ENCODE measurements at places on chromosomes 11 and 22.

GRCh38 chr11:129731316-129731715 lies 84.3 kb upstream of the TMEM45B start:
- no peak for DNase-seq

GRCh38 chr11:104570078-104570701 lies 328.1 kb downstream of the CASP12 start:
- no peak for DNase-seq

DNA sequence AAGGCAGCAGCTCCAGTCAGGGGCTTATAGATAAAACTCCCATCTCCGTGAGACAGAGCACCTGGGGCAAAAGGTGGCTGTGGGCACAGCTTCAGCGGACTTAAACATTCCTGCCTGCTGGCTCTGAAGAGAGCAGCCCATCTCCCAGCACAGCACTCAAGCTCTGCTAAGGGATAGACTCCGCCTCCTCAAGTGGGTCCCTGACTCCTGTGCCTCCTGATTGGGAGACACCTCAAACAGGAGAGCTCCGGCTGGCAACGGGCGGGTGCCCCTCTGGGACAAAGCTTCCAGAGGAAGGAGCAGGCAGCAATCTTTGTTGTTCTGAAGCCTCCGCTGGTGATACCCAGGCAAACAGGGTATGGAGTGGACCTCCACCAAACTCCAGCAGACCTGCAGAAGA lies 279.4 kb downstream of the LARGE1 start:
- DNase-seq: no peak

GRCh38 chr22:17339095-17339693 lies 30.1 kb upstream of the CECR2 start:
- DNase-seq: no peak

GRCh38 chr11:3231851-3232744 lies at the start of gene MRGPRE:
Gene MRGPRE, minus strand, starts transcription at chr11:3232417. Its CDS starts 3,618 bp downstream, at chr11:3228799.
- DNase-seq: no peak

GRCh38 chr22:30996462-30996861 lies 27.4 kb downstream of the TUG1 start:
- DNase-seq: no peak

DNA sequence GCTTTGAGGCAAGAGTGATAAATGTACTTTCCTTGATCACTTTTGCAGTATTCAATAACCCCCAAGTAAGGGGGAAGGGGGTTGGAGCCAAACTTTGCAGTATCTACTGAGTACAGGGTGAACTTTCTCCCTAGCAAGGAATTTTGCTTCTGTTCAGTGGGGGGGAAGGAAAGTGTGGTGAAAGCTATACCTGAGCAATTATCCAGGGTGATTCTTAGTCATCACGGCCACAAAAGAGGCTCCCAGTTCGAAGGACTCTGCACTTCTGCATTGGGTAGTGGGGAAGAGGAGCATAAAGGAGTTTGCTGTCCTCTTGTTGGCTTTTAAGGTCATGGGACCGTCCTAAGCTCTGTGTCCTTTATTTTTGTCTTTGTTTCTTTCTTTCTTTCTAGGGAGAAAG lies 346.5 kb upstream of the SYN3 start:
- DNase-seq: no peak

DNA sequence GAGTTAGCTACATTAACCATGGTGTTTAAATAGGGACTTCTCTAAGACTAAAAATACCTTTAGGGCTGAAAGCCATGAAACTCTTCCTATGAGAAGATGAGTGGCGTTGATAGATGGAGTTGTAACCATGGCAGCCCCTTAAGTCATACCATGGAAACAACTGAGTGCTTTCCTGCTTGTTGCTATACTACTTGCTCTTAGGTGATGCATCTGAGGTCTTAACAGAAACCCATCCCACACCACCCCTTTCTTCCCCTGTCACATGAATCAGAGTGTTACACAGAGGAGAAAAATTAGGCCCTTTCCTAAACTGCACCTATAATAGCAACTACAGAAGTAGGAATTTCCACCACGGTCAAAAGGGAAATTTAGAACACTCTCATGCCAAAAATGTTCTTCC lies 64.3 kb upstream of the ZC3H12C start:
- peak; percentile 29 for DNase-seq

GRCh38 chr11:102458548-102458947 lies 6.0 kb upstream of the TMEM123 start:
- DNase-seq: no peak

- no peak for DNase-seq
Observed at GRCh38 chr11:20668844-20669819, at the start of gene NELL1. Gene NELL1, plus strand, starts transcription at chr11:20669586.

DNA sequence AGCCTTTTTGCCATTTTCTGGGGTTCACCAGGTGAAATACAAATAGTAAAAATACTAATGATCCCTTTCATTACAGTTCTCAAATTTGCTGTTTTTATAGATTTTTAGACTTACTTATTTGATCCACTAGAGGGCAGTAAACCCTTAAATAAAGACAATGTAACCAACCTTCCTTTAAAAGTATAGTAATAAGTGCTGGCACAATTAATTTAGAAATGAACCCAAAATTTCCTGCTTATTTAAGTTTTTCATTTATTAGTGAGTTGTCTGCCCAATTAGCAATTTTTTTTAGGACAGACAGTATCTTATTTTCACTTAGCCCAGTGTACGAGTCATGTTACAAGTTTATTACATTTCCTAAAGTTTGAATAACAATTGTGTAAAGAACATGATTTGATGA lies 4.7 kb downstream of the DDIAS start:
- DNase-seq: no peak

GRCh38 chr22:17753401-17753989 lies 20.8 kb downstream of the BID start:
- no peak for DNase-seq

GRCh38 chr11:125797641-125798040 lies 9.7 kb downstream of the PATE3 start:
- DNase-seq: no peak

- no peak for DNase-seq
Observed at GRCh38 chr22:43976861-43977795, 21.9 kb downstream of the SAMM50 start.

DNA sequence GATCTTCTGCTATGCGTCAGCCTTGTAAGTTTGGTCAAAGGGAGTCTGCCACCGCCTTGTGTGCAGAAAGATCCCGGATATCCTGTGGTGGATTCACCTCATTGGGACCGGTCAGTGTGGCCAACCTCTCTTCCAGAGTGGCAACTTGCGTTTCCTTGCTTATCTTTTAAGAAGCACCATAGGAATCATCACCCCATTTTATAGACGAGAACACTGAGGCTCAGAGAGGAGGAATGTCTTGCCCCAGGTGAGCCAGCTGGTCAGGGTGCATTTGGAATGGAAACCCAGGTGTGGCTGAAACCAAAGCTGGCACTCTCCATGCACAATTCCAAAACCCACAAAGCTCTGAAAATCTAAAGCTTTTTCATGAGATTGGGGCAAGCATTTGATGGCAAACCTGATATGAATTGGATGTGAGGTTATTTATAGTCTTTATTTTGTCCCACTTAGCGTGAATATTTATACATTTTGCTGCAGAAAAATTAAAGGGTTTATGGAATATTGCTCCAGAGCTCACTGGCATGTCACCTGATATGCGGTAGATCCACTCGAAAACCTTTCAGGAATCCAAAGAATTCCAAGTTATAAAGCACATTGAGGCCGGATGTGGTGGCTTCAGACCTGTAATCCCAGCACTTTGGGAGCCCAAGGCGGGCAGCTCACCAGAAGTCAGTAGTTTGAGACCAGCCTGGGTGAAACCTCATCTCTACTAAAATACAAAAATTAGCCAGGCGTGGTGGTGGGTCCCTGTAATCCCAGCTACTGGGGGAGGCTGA lies 12.1 kb upstream of the EIF3D start:
- no peak for DNase-seq

GRCh38 chr11:64661614-64662013 lies 61.4 kb downstream of the NRXN2 start:
- DNase-seq: no peak

GRCh38 chr11:15471048-15471894 lies 356.5 kb downstream of the INSC start:
- no peak for DNase-seq

- no peak for DNase-seq
Observed at GRCh38 chr11:14422052-14422813, 63.2 kb upstream of the RRAS2 start.

DNA sequence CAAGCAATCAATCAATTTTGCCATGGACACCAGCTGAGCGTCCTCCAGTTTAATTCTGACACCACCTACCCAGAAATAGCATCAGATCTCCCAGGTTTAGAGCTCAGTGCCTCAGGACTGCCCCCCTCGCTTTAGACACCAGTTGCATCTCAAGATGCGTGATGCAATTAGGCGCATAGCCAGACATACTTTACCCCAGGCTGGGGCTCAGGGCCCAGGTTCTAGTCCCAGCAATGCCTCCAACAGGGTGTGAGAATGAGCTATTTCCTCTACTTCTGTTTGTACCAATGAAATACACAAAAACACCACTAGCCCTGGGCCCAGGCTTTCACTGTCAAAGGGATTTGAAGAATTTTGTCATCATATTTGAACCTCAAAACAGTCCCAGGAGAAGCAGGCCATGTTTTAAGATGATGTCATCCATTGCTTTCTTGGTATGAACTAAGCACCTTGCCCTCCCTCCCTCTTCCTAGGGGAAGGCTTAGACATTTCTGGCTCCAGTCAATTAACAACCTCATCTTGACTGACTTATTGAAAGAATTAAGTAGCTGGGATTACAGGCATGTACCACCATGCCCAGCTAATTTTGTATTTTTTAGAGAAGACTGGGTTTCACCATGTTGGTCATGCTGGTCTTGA lies 61.5 kb upstream of the INCENP start:
- DNase-seq: no peak

DNA sequence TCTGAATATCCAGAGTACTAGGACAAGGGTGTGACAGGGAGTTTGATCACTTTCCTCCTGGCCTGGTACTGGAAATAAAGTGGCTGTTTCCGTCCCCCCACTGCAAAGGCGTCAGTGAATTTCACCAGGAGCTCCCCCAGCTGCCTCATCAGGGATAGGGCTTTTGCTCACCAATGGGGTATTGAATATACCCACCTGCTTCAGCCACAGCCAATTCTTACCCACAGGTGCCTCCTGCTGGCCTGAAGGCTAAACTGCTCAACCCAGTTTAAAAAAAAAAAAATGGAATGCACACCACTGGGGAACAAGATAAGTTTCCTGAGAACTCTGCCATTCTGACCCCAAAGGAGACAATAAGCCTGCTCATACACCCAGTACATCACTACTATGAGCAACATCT lies 65.3 kb upstream of the MS4A8 start:
- DNase-seq: no peak

GRCh38 chr11:27777033-27777432 lies 76.8 kb upstream of the BDNF start:
- no peak for DNase-seq

GRCh38 chr22:16955678-16956210 lies 52.3 kb downstream of the GAB4 start:
- DNase-seq: peak; percentile 18

DNA sequence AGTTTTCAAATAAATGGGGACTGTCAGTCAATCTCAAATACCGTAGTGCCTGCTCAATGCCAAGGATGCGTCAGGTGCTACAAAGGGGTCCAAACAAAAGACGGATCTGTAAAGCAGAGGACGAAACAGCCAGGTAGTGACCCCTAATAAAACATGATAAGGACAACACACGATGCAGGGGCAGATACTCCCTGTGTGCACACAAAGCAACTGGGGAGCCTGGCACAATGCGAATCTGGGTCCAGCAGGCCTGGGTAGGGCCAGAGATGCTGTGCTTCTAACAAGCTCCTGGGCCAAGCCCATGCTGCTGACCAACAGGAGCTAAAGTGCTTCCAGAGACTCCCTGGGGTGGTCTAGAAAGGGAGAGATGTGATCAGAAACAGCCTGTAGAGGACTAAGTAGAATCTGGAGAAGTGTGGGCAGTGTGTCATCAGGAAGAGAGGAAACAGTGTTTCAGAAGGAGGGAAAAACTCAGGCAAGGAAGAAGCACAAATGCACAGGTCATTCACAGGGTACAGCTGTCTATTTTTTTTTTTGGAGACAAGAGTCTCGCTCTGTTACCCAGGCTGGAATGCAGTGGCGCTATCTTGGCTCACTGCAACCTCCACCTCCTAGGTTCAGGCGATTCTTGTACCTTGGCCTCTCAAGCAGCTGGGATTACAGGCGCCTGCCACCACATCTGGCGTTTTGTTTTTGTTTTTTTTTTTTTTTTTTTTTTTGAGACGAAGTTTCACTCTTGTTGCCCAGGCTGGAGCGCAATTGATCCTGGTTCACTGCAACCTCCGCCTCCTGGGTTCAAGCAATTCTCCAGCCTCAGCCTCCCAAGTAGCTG lies 74.5 kb downstream of the MICAL3 start:
- no peak for DNase-seq

GRCh38 chr11:7671347-7672215 lies 1.7 kb downstream of the CYB5R2 start:
- DNase-seq: no peak

- no peak for DNase-seq
Observed at GRCh38 chr11:96486890-96487611, 97.2 kb downstream of the JRKL start.

DNA sequence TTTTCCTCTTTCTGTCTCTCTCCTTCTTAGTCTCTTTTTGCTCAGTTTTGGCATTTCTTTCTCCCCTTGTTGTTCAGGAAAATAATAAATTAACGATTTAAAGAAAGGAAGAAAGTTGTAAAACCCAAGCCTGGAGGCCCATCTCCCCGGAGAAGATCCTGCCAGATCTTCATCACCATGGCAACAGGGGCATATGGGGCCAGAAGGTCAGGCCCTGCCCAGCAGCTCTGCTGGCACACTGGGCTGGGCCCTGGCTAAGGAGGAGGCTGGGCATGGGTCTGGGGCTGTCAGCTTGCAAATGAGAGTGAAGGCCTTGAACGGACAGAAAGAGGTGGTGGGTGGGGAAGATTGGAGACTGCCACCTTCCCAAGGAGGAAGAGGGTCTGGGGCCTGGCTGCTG lies 2.8 kb downstream of the LRRC10B start:
- no peak for DNase-seq

DNA sequence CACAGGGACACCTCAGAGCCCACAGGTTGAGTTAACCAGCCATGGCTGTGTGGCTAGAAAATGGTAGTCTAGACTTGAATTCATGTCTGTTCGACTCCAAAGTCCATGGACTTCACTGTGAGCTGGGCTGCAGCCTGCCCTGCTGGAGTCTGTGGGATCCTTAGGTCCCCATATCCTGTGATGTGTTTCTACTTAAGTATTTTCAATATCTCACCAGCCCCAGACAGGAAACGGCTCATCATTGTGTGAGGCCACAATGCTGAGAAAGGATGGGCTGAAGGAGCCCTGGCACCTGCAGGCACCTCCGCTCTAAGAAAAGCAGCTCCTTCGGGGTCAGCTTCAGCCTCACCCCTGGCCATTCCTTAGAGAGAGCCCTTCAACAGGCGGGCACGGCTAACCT lies 93.1 kb downstream of the NAT10 start:
- no peak for DNase-seq

- no peak for DNase-seq
Observed at GRCh38 chr11:75656044-75656727, 12.7 kb downstream of the MAP6 start.

All from putamen (tissue), 1 donor.